HFF-Myc (cell line): ENCODE measurements at places on chromosomes 6 and 20.

GRCh38 chr6:151494235-151494935, 568 bp downstream of the CCDC170 start:
- no peak for DNase-seq

DNA sequence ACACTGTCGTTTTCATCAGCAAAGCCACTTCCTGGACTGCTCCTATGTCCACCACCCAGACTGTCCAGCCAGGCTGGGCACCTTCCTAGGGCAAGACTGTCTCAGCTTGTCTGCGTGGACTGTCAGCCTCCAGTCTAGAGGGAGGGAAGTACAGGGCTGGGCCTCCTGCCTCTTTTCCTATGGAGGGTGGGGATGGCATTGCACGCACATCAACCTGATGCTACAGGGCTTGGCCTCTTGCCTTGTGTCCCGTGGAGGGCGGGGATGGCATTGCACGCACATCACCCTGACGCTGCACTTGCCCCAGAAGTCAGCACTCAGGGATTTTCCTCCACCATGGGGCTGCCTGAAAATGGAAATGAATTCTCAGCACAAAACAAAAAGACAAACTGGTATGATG, 304.2 kb upstream of the CDH4 start:
- DNase-seq = no peak

- no peak for DNase-seq
These were observed 144.7 kb downstream of the SCML4 start for GRCh38 chr6:107679457-107679856.

DNA sequence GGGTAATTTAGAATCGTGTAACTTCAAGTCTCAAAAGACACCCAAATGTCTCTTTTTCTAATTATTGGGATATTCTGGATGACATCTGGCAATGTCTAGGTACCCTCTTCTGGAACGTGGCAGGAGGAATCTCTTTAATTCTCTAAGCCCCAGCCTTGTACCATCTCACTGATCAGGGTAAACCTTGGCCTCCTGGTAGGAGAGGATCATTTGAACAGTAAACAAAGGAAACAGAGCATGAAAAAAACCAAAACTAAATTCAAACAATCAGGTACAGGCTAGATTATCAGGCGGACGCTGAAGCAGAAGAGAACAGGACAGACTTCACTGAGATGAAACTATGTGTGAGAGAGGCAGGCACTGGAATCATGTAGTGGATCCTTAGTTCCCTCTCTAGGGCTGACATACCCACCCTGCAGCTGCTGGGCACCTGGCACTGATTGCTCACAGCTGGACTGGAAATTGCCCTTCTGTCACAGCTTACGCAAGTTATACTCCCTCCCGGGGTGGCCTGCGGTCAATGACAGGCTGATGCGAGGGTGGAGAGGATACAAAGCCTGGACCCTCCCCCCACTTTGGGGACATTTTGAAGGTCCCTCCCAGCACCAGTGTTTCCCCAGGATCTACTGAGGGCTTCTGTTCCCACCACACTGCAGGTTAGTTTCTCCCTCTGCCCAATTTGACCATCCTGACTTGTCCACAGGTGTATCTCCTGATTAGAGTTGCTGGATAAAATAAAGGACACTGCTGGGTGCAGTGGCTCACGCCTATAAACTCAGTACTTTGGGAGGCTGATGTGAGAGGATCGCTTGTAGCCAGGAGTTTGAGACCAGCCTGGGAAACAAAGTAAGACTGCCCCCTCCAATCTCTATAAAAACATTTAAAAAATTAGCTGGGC, 20.6 kb upstream of the ZBTB24 start:
- no peak for DNase-seq

- no peak for DNase-seq
These were observed 1.9 kb upstream of the SLC24A3 start for GRCh38 chr20:19210391-19211155.

GRCh38 chr6:28474441-28475219, 31.3 kb upstream of the ZSCAN23 start:
- DNase-seq = peak; percentile 82

DNA sequence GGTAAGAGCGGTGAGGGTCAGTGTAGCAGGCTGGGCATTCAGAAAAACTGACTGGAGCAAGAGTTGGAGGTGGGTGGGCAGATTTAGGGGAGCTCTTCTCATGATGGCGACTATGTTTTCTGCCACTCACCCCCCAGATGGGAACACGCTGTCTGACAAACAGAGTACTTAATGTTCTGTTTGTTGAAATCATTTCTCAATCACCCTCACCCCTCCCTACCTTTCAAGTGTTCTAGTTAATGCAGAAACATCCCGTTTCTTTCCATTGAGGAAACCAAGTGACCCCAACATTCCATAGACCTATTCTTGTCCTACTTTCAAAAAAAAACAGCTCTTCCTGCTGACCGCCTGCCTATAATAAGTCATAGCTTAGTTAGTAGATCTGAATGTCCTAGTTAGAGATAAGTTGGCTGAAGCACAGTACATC, 132.5 kb upstream of the NEDD9 start:
- no peak for DNase-seq

GRCh38 chr20:35947907-35948306, 6.4 kb downstream of the SCAND1 start:
- DNase-seq = no peak

DNA sequence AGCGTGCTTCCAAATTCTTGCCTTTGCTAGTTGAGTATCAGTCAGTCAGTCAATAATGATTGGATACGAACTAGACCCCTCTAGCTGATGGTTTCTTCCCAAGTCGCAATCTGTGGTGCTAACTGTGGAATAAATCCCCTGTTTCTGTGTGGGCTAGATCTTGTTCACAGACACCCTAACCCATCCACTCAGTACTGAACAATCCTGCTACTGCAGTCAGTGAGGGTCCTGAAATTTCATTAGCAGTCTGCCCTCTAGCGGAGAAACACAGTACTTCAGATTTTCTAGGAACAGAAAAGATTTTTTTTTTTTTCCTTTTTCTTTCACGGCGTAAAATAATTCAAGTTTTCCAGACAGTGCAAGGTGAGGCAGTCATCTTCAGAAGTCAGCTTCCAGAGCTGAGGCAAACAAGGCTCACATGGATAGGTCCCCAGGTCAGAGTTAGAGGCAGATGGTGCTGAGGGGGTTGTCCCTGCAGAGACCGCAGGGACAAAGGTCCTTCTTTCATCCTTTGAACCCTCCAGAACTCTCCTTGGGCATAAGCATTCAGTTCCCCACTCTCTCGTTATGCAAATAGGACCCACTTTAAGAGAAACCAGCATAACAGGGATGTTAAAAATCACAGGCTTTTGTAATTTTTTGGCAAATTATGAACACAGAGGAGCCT, 119.6 kb downstream of the SCML4 start:
- no peak for DNase-seq

DNA sequence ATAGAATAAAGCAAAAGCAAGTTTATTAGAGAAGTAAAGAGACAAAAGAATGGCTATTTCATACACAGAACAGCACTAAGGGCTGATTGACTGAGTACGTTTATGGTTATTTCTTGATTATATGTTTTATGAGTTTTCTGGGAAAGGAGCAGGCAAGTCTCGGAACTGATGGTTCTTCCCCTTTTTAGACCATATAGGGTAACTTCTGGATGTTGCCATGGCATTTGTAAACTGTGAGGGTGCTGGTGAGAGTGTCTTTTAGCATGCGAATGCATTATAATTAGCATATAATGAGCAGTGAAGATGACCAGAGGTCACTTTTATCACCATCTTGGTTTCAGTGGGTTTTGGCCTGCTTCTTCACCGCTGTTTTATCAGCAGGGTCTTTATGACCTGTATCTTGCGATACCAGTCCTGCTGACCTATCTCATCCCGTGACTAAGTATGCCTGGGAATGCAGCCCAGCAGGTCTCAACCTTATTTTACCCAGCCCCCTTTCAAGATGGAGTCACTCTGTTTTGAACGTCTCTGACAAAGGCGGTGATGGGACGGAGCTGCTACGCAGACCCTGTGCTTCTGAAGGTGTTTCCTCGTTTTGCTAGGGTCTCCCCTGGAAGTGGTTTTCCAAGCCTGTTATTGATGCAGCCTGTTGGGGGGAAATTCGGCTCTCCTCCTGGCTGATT, 45.4 kb upstream of the BMP6 start:
- DNase-seq = no peak

- DNase-seq = peak; percentile 93
These were observed 46.7 kb downstream of the MAP1LC3A start for GRCh38 chr20:34604980-34605788.

DNA sequence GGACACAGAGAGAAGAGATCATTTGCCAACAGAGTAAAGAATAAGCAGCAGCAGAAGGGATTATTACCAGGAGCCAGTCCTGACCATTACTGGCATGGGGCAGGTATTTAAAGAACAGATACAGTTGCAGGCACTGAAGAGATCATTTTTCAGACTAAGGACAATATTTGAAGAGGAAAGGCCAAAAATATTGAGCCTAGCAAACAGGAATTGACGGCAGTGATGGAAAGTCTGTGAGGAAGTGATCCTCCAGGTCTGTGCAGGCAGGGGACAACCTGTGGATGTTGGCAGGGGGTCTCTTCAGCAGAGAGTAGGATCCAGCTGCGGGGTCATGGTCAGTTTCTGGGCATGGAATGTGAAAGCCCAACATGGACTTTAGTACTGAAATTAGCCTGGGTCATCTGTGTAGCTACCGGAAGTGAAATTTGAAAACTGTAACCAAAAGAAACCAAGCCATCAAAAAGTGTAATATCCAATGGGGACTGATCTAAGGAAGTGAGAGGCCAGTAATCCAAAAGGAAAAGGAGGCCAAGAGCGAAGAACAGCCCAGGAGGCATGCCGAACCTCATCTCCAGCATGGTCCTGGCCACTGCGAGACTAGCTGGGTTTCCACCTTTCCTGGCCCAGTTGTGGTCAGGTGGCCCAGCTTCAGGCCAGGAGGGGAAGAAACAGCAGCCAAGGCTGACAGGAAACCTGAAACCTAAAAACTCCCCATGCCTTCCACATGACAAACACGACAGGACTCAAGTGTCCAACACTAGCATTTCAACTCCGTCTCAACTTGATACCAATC, 115.1 kb upstream of the TNFAIP3 start:
- no peak for DNase-seq

- no peak for DNase-seq
These were observed 15.9 kb upstream of the FYN start for GRCh38 chr6:111888928-111889695.

DNA sequence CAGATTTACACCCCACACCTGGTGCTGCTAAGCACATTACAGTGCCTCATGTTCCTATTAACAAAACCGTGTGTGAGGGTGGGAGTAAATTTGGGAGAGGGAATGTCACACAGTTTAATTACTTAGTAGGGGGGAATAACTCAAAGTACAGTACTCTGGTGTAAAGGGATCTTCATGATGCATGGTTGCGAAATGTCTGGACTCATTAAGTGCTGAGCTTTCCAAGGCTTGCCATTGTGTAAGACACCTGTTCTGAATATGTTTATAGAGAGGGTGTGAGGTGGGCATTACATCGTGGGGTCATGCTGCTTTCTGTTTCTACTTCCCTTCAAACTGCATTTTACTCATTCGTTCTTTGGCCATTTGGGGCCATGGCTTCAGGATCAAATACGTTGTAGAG, 181.2 kb downstream of the ADGRG6 start:
- DNase-seq = no peak

GRCh38 chr6:95670011-95670463, 92.7 kb downstream of the MANEA start:
- DNase-seq = no peak

DNA sequence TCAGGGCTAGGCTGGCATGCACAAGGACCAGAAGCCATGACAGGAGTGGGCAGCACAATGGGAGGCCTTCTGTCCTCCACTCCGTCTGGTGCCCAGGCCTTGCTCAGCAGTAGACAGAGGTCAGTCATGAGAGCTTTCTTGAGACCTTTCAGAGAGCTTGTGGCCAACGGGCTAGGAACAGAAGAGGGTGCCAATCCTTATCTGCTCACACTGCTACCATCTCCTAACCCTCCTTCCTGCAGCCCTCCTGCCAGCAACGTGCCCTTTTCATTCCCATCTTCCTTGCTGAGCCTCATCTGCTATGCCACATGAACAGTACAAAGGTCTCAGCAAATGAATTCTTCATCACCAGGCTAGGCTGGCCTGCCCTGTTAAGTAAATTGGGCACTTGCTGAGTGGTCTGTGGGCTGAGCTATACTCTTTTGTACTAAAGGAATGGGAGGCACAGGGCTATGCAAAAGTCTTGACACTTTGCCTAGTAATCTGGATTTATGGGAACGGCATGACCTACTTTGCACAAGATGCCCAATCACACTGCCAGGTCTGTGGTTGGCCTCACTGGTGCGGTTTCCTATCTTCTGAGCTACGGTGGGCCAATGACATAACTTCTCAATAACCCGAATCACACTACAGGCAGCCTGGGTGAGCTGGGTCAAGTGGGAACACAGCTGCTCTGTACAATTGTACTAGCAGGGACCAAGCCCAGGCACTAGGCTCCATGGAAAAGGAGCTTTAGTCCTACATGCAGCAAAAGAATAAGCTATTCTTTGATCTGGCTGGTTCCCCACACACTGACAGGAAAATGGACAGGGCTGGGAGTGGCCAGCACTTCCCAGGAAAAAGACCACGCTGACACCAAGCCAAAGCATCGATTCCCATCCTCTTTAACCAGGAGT, 47.8 kb downstream of the ELOVL5 start:
- DNase-seq = no peak

GRCh38 chr6:148545901-148546300, 200.9 kb upstream of the UST start:
- DNase-seq = no peak

- DNase-seq = no peak
These were observed 35.1 kb downstream of the SGK1 start for GRCh38 chr6:134282816-134283215.

- no peak for DNase-seq
These were observed 317.5 kb upstream of the MOCS1 start for GRCh38 chr6:40251637-40252300.

DNA sequence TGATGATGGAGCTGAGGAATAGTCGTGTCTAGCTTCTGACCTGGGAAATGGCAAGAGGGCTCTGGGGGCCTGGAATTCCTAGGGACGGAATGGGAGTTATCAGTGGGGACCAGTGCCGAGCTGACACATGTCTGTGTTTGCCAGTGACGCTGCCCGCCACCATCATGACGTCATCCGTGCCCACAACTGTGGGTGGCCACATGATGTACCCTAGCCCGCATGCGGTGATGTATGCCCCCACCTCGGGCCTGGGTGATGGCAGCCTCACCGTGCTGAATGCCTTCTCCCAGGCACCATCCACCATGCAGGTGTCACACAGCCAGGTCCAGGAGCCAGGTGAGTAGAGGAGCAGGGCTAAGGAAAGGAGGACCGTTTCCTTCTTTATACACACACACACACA, 3.8 kb upstream of the CUL9 start:
- DNase-seq = no peak
